ENCODE measurements at places on chromosomes 7 and 10.

DNA sequence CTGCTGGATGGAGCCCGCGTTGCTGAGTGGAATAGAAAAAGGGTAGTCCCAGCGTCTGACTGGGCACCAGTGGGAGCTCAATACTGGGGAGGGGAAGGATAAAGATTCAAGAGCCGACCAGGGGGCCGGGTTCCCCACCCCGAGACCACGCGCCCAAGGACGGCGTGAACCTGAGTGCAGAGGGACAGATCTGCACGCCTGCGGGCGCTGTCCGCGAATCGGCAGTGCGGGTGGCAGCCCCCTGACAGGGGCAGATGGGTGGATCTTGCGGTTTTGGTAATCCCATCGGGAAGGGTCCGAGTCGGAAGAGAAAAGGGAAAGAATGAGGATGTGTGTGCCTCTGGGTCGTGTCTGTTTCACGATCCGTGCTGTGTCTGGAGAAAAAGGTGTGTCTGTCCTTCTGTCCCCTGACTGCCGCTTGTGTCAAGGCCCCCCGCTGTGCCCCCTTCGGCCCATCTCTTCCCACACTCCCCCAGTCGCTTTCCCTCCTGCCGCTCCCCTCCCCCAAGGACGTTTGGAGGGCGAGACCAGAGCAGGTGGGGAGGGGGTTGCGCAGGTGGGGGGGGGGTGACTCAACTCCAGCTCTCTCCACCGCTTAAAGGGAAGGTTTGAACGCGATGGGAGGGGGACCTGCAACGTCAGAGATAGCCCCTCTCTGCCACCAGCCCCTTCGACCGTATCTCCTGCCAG, 734 bp upstream of the VGF start:
- DNase-seq, result no peak

- no peak for DNase-seq
These were observed 537.9 kb upstream of the MGMT start for GRCh38 chr10:128929131-128929530.

GRCh38 chr10:33136271-33136670, 178.2 kb upstream of the ITGB1 start:
- DNase-seq, result peak; percentile 41

DNA sequence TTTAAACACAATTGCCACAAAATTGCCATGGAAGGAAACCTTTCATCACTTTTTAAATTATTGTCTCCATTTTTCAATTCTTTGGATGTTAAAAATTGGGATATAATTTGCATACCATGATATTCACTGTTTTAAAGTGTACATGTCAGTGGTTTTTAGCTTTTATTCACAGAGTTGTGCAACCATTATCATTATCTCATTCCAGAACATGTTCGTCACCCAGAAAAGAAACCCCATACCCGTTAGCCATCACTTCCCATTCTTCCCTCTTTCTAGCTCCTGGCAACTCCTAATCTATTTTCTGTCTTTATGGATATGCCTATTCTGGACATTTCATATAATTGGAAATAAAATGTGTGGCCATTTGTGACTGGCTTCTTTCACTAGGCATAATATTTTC, 260.3 kb upstream of the FERD3L start:
- no peak for DNase-seq

- no peak for DNase-seq
These were observed 392.0 kb downstream of the NRG3 start for GRCh38 chr10:82267014-82267413.

Measured in CD4-positive, alpha-beta T cell treated with Interleukin-6 at 100 ng/mL for 8 hours (primary cell).